ENCODE measurements at places on chromosomes 7 and 10.

DNA sequence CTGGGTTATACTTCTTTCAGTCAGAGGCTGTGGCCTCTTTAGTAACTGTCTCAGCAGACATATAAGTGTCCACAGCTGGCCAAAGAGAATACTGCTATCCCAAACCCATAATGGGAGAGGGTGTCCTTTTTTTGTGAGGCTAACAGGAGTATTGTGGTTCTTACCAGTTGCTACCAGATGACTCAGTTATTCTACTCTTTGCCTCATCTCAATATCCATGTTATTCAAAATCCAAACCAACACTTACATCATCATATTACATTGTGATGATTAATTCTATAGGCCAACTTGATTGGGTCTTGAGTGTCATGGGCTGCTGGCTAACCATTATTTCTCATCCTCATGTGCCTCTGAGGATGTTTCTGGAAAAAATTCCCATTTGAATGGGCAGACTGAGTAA, 120.9 kb downstream of the TMEM168 start:
- no peak for DNase-seq

DNA sequence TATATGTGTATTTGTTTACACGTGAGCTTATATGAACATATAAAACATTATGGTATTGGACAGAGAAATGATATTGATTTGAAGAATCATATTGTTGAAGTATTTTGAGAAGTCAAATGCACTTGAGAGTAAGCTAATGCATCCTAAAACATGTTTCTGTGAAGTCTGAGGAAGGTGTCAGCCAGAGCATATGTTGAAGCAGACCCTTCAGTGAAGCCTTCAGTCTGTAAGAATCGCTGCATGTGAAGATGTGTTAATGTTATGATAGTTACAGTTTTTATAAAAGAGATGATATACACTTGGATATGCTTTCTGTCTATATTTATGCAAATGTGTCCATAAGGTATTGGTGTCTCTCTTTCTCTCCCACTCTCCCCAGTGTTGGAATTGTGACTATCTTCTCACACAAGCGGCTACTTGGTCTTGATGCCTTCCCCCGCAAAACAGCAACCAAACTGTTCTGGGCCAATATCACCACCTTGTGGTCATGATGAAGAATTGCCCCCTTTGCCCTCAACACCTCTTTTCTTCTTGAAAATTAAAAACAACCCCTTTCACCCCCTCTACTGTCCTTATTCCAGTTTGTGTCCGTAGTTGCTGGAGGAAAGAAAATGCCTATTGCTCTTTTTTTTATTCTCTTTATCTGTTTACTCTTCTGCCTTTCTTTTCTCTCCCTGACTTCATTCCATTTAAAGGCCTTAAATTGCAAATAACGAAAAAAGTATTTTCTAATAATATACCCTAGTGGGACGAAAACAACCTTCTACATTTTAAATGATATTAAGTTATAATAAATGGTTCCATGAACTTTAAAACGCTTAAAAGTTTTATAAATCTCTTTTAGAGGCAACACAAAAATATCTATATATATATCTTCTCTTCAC, 64.9 kb downstream of the IKZF1 start:
- peak; percentile 47 for DNase-seq

GRCh38 chr10:31947144-31947926, 18.7 kb upstream of the ARHGAP12 start:
- no peak for DNase-seq

DNA sequence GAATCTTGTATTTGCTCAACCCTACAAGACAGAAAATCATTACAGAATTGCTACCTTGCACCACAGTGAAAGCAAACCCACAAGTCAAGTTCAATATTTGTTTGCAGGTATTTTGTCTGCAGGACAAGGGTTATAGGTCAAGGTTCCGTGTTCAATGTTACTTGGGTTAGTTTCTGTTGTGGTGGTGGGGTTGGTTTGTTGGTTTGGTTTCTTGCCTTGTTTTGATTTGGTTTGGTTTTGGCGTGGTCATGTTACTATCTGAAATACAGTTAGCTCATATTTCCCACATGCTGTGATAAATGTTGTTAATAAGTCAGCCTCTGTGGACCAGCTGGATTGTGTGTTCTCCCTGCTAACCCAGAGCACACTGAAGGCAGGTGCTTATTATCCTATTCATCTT, 75.6 kb upstream of the INSIG1 start:
- DNase-seq = no peak

DNA sequence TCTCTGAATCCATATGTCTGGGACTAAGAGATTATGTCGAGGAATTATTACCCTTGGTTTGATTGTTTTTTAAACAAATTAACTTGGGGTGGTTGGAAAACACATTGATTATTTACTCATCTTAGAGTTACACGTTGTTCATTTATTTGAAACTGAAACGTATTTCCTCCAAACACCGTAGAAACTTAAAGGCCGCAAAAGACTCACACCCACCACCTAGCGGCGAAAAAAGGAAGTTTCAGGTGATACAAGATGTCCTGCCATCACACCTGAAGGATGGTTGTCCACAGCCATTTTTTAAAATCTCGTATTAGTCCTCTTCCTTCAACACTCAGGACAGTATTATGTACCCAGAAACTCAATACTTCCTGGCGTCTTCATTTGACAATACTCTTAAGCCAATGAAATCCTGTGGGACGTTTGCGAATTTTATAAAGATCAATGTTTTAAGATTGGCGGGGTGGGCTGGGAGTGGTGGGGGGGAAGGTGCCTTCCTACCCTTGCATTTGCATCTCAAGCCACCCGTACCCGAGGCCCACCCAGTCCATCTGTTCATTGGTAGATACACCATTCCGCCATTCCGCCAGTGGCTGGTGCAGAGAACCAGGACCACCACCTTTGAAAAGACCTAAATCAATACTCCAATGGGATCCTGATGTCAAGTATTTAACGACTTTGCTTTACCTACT, 1.4 kb upstream of the LCOR start:
- DNase-seq = peak; percentile 76

DNA sequence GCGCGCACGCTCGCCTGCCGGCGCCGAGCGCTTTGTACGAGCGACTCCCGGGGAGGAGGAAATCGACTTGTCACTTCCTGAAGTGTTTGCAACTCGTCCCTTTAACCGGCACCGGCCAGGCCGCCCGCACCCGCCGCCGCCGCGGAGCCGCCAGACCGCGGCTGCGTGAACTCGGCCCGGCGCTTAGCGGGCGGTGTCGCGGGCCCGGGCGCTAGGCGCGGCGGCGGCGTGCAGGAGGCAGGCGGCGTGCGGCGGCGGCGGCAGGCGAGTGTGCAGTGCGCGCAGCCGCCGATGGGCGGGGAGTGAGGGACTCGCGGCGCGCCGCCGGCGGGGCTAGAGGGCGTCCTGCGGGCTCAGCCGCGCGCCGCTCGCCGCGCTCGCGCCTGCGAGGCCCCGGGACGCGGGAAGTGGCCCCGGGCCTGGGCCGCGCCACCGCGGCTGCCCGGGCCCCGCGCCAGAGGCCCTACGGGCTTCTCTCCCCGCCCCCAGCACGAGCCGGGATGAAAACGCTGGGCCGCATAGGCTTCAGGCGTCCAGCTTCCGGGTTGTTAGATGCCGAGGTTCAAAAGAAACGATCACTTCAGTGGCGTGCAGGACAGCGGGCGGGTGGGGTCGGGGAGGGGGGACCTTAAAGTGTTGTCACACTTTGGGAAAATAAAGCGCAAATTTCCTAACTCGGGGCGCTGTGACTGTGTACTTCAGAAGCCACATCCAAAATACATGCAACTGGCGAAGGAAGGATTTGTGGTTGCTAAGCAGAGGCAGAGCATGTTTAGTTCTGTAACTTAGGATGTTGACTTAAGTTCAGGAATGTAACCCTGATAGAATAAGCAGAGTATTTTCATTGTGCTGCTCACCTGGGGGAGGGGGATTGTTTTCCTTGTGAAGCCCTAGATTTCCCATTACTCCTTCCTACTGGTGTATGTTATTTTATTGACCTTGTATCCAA, at the start of gene FAM53B:
TSS of gene FAM53B (minus strand) at position 277 of the 949 bp plus-strand sequence. CDS start 37,665 bp downstream, outside the sequence.
- DNase-seq = peak; percentile 81

DNA sequence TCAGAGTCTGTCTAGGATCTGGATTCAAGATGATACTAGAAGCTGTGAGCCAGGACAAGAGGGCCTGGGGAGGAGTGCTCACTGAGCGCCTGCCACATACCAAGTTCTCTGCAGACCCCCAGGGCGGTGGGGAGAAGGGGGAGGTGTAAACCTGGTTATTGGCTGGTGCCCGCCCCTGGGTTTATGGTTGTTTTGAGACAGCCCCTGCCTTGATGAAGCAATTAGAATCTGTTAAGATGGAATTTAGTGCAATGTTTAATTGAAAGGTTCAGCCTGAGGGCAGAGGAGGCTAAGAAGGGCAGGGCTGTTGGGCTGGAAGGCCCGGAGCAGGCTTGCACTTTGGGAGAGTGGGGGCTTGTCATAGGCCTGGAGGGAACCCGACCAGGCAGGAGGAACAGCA, 42.7 kb downstream of the PRF1 start:
- no peak for DNase-seq

- DNase-seq = no peak
Observed at GRCh38 chr10:4623757-4624420, 202.1 kb upstream of the AKR1E2 start.

DNA sequence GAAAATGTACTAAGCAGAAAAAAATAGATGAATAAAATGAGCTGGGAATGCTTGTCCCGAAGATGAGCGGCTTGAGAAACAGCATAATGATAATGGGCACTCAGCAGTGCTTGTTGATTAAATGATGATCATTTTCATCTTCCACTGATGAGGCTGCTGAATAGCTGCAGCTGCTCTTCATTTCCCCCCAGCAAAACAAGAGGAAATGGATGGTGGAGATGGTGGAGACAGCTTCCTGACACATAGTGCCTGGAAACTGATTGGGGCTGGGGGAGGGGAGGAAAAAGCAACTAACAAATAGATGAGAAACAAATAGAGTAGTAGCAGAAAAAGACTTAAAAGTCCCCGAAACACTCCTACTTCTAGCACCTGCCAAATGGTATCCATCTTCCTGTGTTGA, 41.4 kb downstream of the MRC1 start:
- no peak for DNase-seq

All from WERI-Rb-1 (cell line).